Activated effector memory CD4-positive, alpha-beta T cell treated with anti-CD3 and anti-CD28 coated beads, Interleukin-2, amount 50 U/mL, for 16 hours (primary cell): ENCODE measurements at places on chromosomes 7 and 10.
A peak's percentile ranks its signal among the peaks of the same experiment; 100 is the strongest.

DNA sequence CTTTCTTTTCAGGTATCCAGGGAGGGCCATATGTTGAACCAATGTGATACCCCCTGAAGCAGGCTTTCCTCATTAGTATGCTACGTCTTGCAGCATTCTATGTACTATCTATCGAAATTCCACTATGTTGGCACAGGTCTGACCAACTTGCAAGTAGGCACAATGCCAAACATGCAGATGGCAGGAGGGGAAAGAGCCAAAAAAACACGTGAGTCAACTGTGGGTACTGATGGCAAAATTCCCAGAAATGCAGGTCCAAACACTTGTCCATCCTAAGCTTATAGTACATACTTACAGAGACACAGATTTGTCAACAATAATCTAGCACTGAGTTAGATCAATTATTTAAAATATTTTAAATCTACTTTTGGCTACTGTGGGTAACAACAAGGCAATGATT lies 394.9 kb downstream of the DGKB start:
- no peak for DNase-seq

GRCh38 chr7:111018960-111019736 lies 71.8 kb upstream of the LRRN3 start:
- no peak for DNase-seq

GRCh38 chr10:92789067-92789466 lies 59.3 kb upstream of the EXOC6 start:
- no peak for DNase-seq

DNA sequence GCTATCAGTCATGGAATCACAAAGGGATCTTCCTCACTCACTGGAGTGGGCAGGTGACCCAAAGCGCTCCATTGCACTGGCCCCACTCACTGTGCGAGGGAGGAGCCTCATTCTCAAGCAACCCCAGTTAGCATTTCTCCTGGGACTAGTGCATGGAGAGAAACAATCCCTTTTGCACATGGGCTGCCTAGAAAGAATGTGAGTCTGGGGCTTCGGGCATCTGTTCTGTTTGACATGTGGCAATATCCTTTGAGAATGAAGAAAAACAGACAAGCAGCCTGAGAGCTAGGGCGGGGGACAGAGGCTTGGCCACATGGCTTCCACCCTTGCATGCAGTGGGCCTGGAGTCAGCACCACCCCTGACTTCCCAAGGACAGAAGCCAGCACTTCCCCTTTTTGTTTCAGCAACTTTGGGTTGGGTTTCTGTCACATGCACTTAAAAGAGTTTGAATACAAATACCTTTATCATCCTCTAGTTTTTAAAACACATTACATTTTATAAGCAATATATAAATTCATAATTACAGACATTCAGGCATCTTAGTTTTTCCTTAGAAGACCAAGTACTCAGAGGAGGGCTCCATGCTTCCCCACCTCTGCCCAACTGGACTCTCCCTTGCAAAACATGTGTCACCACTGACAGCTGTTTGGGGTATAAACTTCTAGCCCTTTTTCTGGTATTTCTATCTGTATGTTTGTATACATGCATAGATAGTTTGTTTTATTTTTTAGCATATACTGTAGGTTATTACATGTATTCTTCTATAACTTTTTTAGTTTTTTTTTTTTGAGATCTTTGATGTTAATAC lies 73.8 kb downstream of the RBM20 start:
- DNase-seq, result no peak

- DNase-seq, result no peak
These were observed 41.8 kb downstream of the LCOR start for GRCh38 chr10:96873756-96874467.

DNA sequence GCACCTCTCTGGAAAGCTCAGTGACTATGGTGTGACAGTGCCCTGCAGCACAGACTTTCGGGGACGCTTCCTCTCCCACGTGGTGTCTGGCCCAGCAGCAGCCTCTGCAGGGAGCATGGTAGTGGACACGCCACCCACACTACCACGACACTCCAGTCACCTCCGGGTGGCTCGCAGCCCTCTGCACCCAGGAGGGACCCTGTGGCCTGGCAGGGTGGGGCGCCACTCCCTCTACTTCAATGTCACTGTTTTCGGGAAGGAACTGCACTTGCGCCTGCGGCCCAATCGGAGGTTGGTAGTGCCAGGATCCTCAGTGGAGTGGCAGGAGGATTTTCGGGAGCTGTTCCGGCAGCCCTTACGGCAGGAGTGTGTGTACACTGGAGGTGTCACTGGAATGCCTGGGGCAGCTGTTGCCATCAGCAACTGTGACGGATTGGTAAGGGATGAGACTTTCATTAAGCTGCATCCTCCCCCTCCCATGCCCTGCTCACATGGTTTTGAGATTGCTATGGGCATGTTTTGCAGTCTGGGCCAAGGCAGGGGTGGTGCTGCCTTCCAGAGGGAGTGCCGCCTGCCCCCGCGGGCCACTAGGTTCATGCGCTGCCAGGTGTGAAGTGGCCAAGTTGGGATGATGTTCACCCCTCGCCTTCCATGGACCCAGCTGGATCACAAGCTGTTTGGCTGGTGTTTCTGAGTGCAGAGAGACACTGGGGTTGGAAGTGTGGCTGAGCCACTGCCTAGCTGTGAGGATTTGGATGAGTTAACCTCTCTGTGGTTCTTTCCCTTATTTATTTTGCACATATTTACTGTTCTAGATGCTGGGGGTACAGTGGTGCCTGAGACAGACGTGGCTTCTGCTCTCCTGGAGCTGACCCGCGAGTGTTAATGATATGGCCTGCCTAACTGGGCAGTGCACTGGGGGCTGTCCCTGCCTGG lies 2.5 kb downstream of the ADAMTS14 start:
- DNase-seq, result no peak

DNA sequence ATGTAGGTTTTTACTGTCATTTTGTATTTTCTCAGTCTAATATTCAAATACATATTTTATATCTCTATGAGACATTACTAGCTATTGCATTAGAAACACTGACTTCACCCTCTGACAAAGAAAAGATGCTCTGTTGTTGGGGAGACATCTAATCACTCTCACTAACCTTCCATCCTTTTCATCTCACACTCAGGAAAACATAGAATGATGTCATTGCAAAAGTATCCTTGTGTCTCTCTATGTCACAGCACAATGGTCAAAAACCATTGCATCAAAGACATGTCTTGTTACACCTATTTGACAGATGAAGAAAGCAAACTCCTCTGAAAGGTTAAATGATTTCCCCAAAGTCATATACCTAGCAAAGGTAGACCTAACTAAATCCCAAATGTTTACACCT lies 231.3 kb upstream of the PTN start:
- no peak for DNase-seq

GRCh38 chr10:104339469-104340110 lies 1.3 kb upstream of the ITPRIP start:
- DNase-seq, result no peak

DNA sequence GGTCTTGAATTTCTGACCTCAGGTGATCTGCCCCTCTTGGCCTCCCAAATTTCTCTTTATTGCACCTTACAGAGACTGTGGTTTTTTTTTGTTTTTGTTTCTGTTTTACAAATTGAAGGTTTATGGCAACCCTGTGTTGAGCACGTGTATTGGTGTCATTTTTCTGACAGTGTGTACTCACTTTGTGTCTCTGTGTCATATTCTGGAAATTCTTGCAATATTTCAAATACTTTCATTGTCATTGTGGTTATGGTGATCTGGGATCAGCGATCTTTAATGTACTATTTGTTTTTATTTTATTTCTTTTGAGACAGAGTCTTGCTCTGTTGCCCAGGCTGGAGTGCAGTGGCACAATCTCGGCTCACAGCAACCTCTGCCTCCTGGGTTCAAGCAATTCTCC lies 89.8 kb downstream of the PRTFDC1 start:
- DNase-seq, result no peak

- peak; percentile 87 for DNase-seq
These were observed 18.4 kb downstream of the GIMAP5 start for GRCh38 chr7:150755473-150756099.

- no peak for DNase-seq
These were observed 10.2 kb upstream of the FAM13C start for GRCh38 chr10:59372543-59372942.

- DNase-seq, result no peak
These were observed 76.3 kb downstream of the PDGFA start for GRCh38 chr7:443279-443833.

- no peak for DNase-seq
These were observed 17.5 kb downstream of the HYCC1 start for GRCh38 chr7:22996470-22996869.

GRCh38 chr10:97406064-97406463 lies 4.9 kb upstream of the RRP12 start:
- DNase-seq, result no peak

GRCh38 chr7:84195295-84196060 lies 889 bp upstream of the SEMA3A start:
- DNase-seq, result no peak

DNA sequence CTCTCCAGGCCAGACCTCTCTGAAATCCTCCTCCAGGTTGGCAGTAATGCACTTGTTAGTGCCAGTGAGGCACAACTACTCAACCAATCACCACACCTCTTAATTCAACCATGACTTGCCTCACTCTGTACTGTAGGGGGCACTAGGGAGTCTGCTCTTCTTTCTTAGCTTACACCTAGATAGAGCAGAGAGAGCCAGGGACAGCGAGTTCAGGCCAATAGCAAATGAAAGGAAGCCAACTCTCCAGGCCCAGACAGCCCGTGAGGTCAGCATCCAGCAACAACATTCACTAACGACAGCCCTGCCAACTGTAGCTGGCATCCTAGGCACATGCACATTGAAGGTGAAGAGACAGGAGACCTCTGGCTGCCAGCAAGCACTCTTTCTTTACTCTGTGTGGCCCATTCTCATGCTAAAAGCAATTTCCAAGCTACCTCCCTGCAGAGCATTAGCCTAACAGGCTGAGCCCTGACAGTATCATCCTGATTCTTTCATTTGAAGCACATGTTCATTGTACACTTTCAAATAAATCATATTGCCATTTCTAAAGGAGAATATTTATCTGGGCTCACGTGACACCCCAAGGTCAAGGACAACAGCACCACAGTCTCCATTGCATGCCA lies 136.3 kb downstream of the DPY19L1 start:
- DNase-seq, result no peak

GRCh38 chr7:132240821-132241422 lies 335.3 kb downstream of the PLXNA4 start:
- no peak for DNase-seq

GRCh38 chr10:29470355-29470705 lies 164.4 kb downstream of the SVIL start:
- peak; percentile 64 for DNase-seq

- no peak for DNase-seq
These were observed 247.7 kb downstream of the IPMK start for GRCh38 chr10:58019863-58020537.

DNA sequence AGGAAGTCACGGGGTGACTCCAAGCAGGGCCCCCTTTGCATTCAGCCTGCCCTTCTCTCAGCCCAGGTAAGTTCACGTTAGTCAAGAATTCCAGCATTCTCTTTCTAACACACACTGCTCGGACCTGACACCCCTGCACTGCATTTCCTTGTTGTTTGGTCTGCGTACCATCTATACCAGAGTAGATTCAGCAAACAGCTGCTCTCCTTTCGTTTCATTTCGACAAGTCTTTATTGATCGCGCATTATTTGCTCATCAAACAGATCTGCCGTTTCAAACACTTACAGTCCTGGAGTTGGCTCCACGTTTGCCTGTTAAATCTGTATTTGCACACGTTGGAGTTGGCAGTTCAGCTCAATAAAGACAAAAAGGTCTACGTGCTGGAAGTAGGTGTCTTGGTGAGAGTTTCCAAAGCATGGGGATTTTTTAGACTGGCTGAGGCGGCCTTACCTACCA lies 495.1 kb downstream of the RPS24 start:
- no peak for DNase-seq

- no peak for DNase-seq
These were observed 77.1 kb downstream of the LHPP start for GRCh38 chr10:124538706-124539105.

DNA sequence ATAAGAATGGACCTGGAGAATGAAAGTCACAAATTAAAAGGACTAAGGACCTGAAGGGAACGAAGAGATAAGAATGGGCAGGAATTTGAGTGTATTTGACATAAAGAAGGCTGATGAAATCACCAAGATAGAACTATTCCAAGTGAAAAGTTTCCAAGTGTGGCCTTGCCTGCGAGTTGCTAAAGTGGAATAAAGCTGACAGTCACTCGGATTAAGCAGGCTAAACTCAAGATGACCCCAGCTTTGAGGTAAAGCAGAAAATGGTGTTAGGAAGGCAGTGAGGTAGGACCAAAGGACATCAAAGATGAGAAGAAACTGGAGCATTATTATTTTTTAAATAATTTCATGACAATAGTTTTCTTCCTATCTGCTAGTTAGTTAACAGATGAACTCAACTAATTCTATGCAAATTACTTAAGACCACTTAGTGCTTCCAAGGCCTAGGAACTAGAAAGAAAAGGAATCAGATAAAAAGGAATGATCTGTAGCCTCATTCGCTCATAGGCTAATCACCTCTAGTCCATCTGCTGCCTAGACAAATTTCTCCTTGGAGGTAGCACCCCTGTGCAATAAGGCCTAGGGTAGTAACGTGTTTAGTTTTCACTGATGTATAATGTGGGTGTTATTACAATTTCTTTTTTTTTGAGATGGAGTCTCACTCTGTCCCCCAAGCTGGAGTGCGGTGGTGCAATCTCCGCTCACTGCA lies 34.5 kb downstream of the EZH2 start:
- no peak for DNase-seq

- DNase-seq, result peak; percentile 86
These were observed 220.9 kb upstream of the MKLN1 start for GRCh38 chr7:131106681-131107336.

DNA sequence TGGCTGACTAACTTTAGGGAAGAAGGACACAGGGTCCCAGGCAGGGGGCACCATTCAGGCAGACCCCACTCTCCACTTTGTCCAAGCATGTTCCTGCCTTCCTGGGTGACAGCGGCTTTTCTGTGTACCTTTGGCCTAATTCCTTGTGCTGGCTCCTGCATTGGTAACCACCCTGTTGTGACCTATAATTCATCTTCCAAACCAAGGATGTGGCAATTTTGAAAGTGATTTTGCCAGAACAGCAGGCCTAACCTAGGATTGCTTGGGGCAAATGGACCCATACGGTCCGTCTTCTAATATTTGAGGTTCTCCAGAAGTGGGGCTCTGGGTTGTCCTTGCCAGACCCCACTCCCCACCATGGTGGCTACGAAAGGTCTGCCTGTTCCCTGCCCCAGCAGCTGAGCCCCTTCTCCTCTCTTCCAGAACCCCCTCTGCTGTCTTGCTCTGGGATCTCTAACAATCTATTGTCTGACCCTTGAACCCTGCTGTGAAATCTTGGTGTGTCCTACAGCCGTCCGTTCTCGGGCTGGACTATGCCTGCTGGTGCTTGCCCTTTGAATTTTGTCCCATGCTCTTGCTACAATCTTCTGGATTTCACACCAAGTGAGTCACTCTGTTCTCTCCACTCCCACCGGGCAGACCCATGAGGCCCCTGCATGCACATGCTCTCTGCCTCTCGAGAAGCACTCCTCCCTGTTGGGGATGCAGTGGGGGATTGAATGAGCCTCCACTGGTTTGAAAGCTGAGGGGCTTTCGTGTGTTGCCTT lies 316.0 kb downstream of the CXCL12 start:
- no peak for DNase-seq

GRCh38 chr10:44341886-44342285 lies 43.0 kb downstream of the CXCL12 start:
- DNase-seq, result no peak
